Epithelial cell of alveolus of lung (primary cell): ENCODE measurements at places on chromosomes 6 and 20. TPM values are rescaled to one million over a fixed set of nuclear protein-coding genes. Genes with fewer than 3 reads are reported as not detected.

PPIL4 gene
- total RNA-seq = 21.5 and 32.4 TPM in 2 replicates

AARS2 gene
- 13.3 and 17.7 TPM in 2 replicates for total RNA-seq

OLIG3 gene
- not detected in 2 replicates for total RNA-seq

PRPF6 gene
- total RNA-seq = 39.2 and 55.0 TPM in 2 replicates

CCM2L gene
- total RNA-seq = 0.13 TPM in 1 of 2 replicates, not detected in the other

MYLK2 gene
- total RNA-seq = 0.26 and 0.72 TPM in 2 replicates

C6orf120 gene
- 46.2 and 51.9 TPM in 2 replicates for total RNA-seq

RIMS1 gene
- total RNA-seq = 0.16 and 0.91 TPM in 2 replicates

SSTR4 gene
- not detected in 2 replicates for total RNA-seq

DEFB132 gene
- not detected in 2 replicates for total RNA-seq

FAM83D gene
- 13.2 and 24.3 TPM in 2 replicates for total RNA-seq

LST1 gene
- total RNA-seq = 0.08 TPM in 1 of 2 replicates, not detected in the other

SNPH gene
- total RNA-seq = 8.1 and 9.2 TPM in 2 replicates

APOBEC2 gene
- total RNA-seq = not detected in 2 replicates

PGC gene
- 0.24 TPM in 1 of 2 replicates, not detected in the other for total RNA-seq

LZTS3 gene
- total RNA-seq = 1.8 and 4.0 TPM in 2 replicates

NANP gene
- total RNA-seq = 5.3 and 8.4 TPM in 2 replicates

COL12A1 gene
- 110 and 455 TPM in 2 replicates for total RNA-seq

SCUBE3 gene
- 0.16 and 0.26 TPM in 2 replicates for total RNA-seq

TMEM74B gene
- total RNA-seq = 0.26 TPM in 1 of 2 replicates, not detected in the other

C6orf47 gene
- 16.0 and 18.2 TPM in 2 replicates for total RNA-seq

MYL9 gene
- total RNA-seq = 31.4 and 150 TPM in 2 replicates

EPPIN gene
- total RNA-seq = not detected in 2 replicates

AGER gene
- total RNA-seq = 0.65 and 7.7 TPM in 2 replicates

SLC35B2 gene
- 82.9 and 95.5 TPM in 2 replicates for total RNA-seq

SLC44A4 gene
- 1.0 TPM in 1 of 2 replicates, not detected in the other for total RNA-seq

ANGPT4 gene
- total RNA-seq = not detected in 2 replicates

PPP1R14C gene
- total RNA-seq = 1.8 TPM in 1 of 2 replicates, not detected in the other

CASS4 gene
- 0.78 and 3.5 TPM in 2 replicates for total RNA-seq

C20orf144 gene
- 0.08 and 0.26 TPM in 2 replicates for total RNA-seq

PACSIN1 gene
- total RNA-seq = not detected in 2 replicates

SLC17A1 gene
- not detected in 2 replicates for total RNA-seq

HRH3 gene
- total RNA-seq = not detected in 2 replicates
